CD4-positive, alpha-beta T cell treated with Interleukin-12 subunit alpha and Interleukin-12 subunit beta, for 1 hour (primary cell): ENCODE measurements at places on chromosomes 11 and 22.

DNA sequence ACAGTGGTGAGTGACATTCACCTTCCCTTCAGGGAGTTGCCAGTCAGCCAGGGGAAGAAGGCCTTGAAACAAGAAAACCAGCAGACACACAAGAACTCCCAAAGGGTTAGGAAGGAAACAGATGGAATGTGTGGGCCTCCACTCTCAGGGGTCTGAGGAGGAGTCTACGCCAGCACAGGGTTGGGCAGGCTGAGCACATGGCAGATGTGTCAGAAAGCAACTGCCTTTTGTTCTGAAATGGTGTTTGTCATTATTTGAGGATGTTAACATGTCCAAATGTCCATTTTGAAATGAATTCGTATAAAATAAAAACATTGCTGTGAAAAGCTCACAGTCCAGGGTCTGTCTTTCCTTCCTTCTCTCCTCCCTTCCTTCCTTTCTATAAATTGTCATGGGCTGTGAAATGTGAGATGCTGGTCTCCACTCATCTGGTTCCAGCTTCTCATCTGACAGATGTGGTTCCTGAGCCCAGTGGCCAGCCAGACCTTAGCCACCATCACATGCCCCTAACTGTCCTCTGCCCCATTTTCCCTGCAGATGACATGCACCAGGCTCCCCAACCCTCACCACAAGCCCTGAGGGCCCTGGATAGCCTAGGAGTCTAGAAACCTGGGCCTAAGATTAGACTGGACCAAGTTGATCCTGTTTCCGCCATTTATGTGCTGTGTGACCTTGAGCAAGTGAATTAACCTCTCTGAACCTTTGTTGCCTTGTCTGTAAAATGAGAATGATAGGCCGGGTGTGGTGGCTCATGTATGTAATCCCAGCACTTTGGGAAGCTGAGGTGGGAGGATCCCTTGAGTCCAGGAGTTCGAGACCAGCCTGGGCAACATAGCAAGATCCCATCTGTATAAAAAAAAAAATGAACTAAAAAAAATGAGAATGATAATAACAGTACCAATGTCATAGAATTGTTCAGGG is 56.2 kb upstream of the CRYBB3 start:
- DNase-seq, result no peak

DNA sequence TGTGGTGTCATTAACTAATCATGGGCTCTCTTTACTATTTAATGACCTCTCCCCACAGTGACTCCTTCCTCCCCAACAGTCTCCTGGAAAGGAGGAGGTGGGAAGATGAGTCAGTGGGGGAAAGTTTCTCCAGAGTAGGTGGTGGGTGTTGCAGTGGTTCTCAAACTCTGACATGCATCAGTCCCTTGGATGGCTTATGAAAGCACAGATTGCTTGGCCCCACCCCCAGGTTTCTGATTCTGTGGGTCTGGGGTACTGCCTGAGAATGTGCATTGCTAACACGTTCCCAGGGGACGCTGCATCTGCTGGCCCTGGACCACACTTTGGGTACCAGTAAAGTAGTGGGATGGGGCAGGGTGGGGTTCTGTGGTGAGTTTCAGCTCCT is 9.8 kb downstream of the CD82 start:
- no peak for DNase-seq

DNA sequence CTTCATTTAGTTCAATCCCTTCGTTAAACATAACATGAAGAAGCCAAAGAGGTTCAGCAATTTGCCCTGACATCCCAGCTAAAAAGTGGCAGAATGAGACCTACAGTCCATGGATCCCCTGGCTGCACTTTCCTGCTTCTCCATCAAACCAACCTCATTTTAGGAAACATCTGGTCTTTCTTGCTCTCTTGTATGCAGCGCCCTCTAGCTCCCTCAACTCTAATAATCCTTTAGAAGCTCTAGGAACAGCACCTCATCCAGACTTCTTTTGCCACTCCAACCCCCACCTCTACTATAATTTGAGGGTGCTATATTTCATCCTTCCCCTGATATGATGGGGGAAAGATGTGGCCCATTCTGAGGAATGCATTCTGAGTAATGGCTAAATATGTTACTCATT is 7.4 kb downstream of the CNTF start:
- DNase-seq, result peak; percentile 34

DNA sequence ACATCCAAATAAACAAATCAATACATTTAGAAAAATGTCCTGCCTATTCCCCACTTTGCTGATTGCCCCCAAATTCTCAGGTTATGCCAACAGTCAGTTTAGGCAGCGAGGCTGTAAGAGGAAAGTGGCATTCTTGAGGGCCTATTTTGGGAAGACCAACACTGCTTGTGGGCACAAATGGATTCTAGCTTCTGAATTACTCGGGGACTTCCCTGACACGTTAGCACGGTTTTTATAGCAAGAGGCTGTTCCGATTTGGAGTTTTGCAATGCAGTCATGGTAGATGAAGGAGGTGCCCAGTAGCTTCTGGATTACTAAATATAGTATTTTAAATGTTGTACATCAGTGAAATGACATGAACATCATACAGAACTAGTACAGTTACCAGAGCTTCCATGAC is 13.1 kb downstream of the RCN1 start:
- no peak for DNase-seq

- DNase-seq, result no peak
These were observed 301 bp upstream of the ADM2 start for GRCh38 chr22:50481045-50481439.

GRCh38 chr11:69204941-69205742 is 49.4 kb downstream of the SMIM38 start:
- DNase-seq, result no peak

DNA sequence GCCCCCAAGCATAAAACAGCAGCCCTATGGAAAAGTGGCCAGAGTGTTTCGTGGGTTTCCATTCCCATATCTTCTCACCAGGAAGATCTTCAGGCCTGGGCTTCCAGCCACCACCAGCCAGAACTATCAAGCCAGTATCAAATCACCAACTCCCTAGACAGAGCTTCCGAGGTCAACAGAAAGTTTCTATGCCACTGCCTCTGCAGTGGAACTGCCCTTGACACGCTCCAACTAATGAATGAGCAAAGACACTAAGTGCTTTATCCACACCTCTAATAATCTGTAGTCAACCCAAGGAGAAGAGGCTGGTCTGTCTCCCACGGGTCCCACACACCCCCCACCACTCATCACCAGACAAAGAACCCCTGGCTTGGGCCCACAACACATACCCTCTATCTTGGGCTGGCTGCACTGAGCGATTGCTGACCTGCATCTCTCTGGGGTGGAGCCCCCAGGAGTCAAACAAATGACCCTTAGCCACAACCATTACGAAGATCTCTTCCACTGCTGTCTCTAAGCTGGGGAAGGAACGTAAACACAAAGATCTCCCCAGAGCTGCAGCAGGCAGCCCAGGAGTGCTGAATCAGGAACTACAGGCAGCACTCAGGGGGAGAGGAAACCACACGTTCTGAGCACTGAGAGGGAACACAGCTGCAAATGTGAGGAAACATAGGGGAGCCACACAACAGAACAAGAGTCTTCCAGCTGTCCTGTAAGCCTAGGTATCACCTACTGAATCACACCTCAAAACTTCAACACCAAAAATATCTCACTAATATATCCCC is 9.7 kb downstream of the OR5AN1 start:
- no peak for DNase-seq

DNA sequence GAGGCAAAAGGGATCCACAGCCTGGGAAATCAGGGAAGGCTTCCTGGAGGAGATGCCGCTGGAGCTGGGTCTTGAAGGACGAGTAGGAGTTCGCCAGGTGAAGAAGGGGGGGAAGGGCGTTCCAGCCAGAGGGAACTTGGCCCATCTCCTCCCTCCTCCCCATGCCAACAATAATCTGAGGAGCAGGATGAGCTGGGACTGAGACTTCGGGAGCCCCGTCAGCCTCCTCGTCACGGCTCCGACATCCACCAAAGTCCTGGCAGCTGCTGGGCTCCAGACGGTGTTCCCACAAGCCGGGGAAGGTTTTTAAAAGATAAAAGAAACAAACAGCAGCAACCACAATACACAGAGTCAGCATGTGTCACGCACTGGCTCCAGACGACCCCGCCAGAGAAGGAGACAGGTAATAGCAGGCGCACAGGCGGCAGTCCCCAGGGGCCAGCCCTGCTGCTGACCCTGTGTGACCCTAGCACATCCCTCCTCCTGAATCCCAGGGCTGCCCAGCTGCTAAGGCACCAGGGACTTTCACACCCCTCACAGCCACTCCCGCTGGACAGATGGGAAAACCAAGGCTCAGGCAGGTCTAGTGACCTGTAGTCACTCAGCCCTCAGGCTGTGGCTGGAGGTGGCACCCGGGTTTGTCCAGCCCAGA is 37.3 kb downstream of the NUP50 start:
- DNase-seq, result no peak

GRCh38 chr11:35844579-35844978 is 99.3 kb upstream of the LDLRAD3 start:
- no peak for DNase-seq

DNA sequence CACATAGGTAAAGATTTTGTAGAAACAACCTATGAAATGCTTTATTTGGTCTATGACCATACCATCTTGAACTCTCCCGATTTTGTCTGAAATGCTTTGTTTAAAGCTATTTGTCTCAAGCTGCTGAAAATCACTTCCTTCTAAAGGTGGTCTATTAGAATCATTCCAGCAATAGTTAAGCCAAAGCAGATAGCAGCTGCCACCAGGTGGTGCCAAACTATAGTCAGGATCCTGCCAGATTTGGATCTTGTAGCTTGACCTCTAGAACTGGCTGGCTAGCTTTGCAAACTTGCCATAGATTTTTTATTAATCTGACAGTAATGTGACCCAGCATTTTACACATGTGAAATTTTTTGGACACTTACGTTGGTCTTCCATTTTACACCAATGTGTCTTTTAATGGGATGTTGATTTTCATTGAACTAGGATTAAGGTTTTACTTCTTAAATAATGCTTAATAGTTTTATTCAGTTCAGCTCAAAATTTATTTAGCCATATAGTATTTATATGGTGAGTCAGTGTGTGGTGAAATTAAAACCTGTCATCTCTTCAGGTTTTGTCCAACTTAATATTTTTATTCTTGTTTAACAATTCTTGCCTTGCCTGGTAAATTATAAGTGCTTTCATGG is 19.7 kb downstream of the CTR9 start:
- peak; percentile 37 for DNase-seq

DNA sequence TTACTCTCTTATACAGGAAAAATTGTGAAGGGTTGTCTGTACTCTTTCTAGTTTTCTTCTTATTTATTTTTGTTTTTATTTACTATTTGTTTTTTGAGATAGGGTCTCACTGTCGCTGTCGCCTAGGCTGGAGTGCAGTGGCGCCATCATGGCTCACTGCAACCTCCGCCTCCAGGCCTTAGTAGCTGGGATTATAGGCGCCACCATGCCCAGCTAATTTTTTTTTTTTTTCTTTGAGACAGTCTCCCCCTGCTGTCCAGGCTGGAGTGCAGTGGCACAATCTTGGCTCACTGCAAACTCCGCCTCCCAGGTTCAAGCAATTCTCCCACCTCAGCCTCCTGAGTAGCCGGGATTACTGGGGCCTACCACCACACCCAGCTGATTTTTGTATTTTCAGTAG is 18.4 kb downstream of the CUL5 start:
- no peak for DNase-seq

DNA sequence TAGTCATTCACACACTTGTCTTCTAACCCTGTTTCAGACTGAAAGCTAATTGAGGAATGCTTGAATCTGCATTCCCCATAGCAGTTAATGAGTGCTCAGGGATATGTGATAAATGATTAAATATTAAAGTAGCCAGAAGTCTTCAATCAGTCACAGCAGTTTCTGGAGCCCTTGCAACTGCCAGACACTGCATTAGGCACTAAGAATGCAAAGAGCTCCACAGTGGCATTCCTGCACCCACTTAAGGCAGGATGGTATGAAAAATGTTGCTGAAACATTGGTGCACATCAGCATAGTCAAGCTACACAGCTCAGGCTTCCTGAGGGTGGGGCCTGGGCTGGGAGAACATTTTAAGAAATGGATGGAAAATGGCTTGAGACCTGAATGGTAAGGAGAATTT is 6.5 kb downstream of the DTX4 start:
- no peak for DNase-seq

DNA sequence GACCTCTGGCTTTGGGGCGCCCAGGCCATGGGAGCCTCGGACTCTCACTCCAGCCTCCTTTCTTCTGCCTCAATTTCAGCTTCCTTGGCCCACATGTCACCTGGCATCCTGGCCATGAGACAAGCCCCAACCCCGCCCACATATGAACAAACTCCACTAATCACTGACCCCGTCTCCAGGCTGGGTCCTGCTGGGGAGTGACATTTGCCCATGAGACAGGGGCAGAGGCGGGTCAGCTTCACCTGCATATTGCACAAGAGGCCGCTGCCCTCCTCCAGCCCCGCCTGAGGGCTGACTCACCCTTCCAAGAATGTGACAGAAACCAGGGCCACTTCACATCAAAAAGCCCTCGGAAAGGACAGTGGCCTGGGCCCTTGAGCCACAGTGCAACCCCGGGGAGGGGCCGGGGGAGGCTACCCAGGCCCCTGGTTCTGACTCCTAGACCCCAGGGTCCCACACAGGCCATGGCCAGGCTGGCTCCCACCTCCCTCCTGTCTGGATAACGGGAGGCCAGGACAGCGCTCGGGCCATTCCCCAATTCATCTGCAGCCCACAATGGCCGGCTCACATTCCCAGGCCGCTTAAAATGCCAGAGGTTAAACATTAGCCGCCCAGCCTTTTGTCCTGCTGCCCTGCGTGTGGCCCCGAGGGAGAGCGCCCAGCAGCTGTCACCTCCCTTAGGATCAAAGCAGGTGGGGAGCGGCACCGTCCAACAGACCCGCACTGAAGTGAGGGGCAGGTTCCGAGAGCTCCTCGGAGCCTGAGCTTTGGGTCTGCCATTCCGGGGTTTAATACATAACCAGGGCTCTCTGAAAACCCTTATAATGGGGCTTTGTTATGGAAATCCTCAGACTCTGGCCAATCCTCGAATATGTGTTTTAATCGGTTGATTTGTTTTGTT is 42.3 kb downstream of the TRMU start:
- no peak for DNase-seq
